ENCODE measurements at places on chromosomes 12 and 14. TPM values are rescaled to one million over a fixed set of nuclear protein-coding genes. Genes with fewer than 3 reads are reported as not detected.

- no peak overlapping the region for H3K27ac ChIP-seq
- no peak overlapping the region for H3K4me3 ChIP-seq
- H3K4me1 ChIP-seq = no peaks in the 10 kb centered on the region
- no peak for DNase-seq
- peaks cover 5% of the 10 kb centered on the region for H3K36me3 ChIP-seq
Measured at GRCh38 chr12:40078266-40078665, 27.6 kb downstream of the SLC2A13 start.

DNA sequence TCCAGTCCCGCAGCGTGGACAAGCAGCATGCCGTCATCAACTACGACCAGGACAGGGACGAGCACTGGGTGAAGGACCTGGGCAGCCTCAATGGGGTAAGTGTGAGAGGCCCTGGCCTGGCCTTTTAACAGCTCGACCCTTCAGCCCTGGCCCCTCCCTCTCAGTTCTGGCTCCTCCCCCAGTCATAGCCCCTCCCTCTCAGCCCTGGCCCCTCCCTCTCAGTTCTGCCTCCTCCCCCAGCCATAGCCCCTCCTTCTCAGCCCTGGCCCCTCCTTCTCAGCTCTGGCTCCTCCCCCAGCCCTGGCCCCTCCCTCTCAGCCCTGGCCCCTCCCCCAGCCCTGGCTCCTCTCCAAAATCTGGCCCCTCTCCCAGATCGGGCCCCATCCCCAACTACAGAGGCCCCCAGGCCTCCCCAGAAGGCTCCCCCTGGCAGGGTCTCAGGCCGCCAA is 11.2 kb downstream of the CEP170B start:
- no peak overlapping the region for H3K27ac ChIP-seq
- H3K36me3 ChIP-seq = peaks cover 9% of the 10 kb centered on the region
- no peak overlapping the region for H3K4me3 ChIP-seq
- peaks cover 7% of the 10 kb centered on the region for H3K4me1 ChIP-seq
- no peaks in the 10 kb centered on the region for H3K27me3 ChIP-seq
- no peak for DNase-seq

GRCh38 chr14:94780536-94781399 is 10.9 kb upstream of the GSC start:
- no peaks in the 10 kb centered on the region for H3K36me3 ChIP-seq
- DNase-seq = no peak
- H3K4me1 ChIP-seq = peaks cover under 1% of the 10 kb centered on the region
- H3K27me3 ChIP-seq = peaks cover 39% of the 10 kb centered on the region
- no peak overlapping the region for H3K27ac ChIP-seq

- H3K4me3 ChIP-seq = no peak overlapping the region
- no peaks in the 10 kb centered on the region for H3K27me3 ChIP-seq
- H3K4me1 ChIP-seq = no peaks in the 10 kb centered on the region
- H3K36me3 ChIP-seq = no peaks in the 10 kb centered on the region
- no peak overlapping the region for H3K27ac ChIP-seq
Measured at GRCh38 chr12:51401900-51402299, 10.7 kb upstream of the GALNT6 start.

Gene AQP2
- total RNA-seq = not detected

- H3K27ac ChIP-seq = no peak overlapping the region
- H3K4me3 ChIP-seq = no peak overlapping the region
- H3K27me3 ChIP-seq = no peaks in the 10 kb centered on the region
- H3K36me3 ChIP-seq = no peaks in the 10 kb centered on the region
- H3K4me1 ChIP-seq = peaks cover 22% of the 10 kb centered on the region
Measured at GRCh38 chr12:80598004-80598606, 109.3 kb upstream of the MYF6 start.

DNA sequence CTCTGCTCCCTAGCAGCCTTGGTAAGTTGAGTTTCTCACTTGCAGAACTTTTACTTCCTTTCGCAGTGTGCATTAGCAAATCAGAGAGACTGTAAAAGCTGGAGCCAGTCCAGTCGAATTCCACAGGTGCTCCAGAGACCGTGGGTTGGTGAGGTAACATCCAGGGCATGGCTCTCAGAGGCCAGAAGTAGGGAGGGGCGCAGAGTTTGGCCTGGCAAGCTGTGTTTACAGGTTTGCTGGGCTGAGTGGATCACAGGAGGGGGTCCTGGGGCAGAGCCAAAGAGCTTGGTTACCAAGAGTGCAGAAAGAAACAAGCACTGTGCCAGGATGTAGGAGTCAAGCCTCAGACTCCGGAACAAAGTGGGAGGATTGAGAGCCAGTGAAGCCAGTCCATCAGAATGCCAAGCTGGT is 10.2 kb upstream of the BHLHE41 start:
- peaks cover 1% of the 10 kb centered on the region for H3K36me3 ChIP-seq
- no peak overlapping the region for H3K27ac ChIP-seq
- peaks cover 9% of the 10 kb centered on the region for H3K27me3 ChIP-seq
- H3K4me3 ChIP-seq = no peak overlapping the region
- no peak for DNase-seq

GRCh38 chr14:66008631-66009030 is 477.5 kb upstream of the CCDC196 start:
- H3K27me3 ChIP-seq = no peaks in the 10 kb centered on the region
- H3K4me3 ChIP-seq = no peak overlapping the region
- no peak for DNase-seq
- H3K4me1 ChIP-seq = peaks cover 5% of the 10 kb centered on the region

- H3K4me1 ChIP-seq = no peaks in the 10 kb centered on the region
- no peaks in the 10 kb centered on the region for H3K27me3 ChIP-seq
- no peak for DNase-seq
- H3K4me3 ChIP-seq = no peak overlapping the region
- no peaks in the 10 kb centered on the region for H3K36me3 ChIP-seq
Measured at GRCh38 chr14:106556665-106557289, 1030.4 kb downstream of the TMEM121 start.

Gene ABCC9
- total RNA-seq = 1.8 TPM

DNA sequence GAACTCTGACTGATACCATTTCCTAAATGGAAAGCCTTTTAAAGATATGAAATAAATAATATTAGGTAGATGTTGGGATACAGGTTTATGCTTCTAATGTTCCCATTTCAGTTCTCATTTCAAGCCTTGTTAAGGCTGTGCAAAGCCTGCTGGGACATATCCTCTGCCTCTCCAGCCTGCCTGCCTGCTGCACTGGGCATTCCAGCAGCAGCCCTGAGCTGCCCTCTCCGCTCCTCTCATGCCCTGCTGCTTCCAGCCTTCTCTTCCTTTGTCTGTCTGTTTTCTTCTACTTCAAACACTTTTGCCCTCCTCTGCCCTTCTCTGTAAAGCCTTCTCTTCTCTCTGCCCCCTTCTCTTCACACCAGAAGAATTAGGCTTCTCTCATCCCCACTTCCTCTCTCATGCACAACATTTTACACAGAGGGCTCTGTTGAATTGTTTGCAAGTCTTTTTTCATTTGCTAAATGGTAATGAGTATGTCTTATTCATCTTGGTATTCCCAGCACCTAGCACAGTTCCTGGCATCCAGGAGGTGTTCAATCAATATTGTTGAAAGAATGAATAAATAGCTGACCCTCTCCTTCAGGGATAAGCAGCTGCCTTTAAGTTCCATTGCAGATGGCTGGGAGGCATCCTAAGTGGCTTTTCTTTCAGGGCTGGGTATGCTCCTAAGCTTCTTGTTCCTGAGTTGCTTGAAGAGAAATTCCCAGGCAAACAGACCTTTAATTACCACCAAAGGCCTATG is 292.3 kb downstream of the TMEM117 start:
- H3K4me3 ChIP-seq = no peak overlapping the region
- H3K27me3 ChIP-seq = no peaks in the 10 kb centered on the region
- H3K4me1 ChIP-seq = no peaks in the 10 kb centered on the region
- DNase-seq = no peak
- H3K36me3 ChIP-seq = no peaks in the 10 kb centered on the region

GRCh38 chr12:122141911-122142725 is 31.9 kb downstream of the IL31 start:
- no peaks in the 10 kb centered on the region for H3K4me1 ChIP-seq
- no peak for DNase-seq
- no peaks in the 10 kb centered on the region for H3K27me3 ChIP-seq
- H3K4me3 ChIP-seq = no peak overlapping the region
- no peak overlapping the region for H3K27ac ChIP-seq

Gene GLT1D1
- 0.22 TPM for total RNA-seq

GRCh38 chr12:132530447-132530846 is 40.5 kb downstream of the FBRSL1 start:
- no peaks in the 10 kb centered on the region for H3K27me3 ChIP-seq
- H3K4me1 ChIP-seq = no peaks in the 10 kb centered on the region
- H3K27ac ChIP-seq = no peak overlapping the region

- peaks cover 34% of the 10 kb centered on the region for H3K4me1 ChIP-seq
- H3K27ac ChIP-seq = no peak overlapping the region
- no peaks in the 10 kb centered on the region for H3K27me3 ChIP-seq
- H3K36me3 ChIP-seq = peaks cover 11% of the 10 kb centered on the region
- H3K4me3 ChIP-seq = no peak overlapping the region
Measured at GRCh38 chr14:34623506-34623905, 6.4 kb downstream of the SNX6 start.

GRCh38 chr12:19186722-19187661 is 57.5 kb downstream of the PLEKHA5 start:
- H3K36me3 ChIP-seq = no peaks in the 10 kb centered on the region
- no peaks in the 10 kb centered on the region for H3K27me3 ChIP-seq
- H3K4me3 ChIP-seq = no peak overlapping the region

GRCh38 chr14:21557084-21557901 is 22.6 kb downstream of the OR10G3 start:
- H3K27ac ChIP-seq = peak overlapping the region; percentile 96
- H3K4me1 ChIP-seq = peaks cover 12% of the 10 kb centered on the region
- no peak for DNase-seq
- no peaks in the 10 kb centered on the region for H3K36me3 ChIP-seq

DNA sequence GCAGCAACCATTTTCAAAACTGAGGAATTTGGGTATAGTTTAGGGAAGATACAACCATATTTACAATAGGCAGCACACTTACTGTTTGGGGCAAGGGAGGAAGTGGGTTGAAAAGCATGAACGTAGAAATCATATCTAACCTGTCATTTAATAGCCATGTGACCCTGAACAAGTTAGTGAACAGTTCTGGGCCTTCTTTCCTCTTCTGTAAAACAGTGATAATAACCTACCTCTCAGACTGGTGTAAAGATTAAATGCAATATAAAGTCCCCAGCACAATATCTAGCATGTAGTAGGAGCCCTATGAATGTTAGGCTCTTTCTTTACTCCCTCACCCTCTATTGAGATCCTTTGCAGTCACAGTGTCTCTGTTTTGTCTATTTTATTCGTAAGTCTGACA is 33.5 kb downstream of the A2ML1 start:
- no peak overlapping the region for H3K27ac ChIP-seq
- no peak for DNase-seq
- H3K4me3 ChIP-seq = no peak overlapping the region
- no peaks in the 10 kb centered on the region for H3K36me3 ChIP-seq

DNA sequence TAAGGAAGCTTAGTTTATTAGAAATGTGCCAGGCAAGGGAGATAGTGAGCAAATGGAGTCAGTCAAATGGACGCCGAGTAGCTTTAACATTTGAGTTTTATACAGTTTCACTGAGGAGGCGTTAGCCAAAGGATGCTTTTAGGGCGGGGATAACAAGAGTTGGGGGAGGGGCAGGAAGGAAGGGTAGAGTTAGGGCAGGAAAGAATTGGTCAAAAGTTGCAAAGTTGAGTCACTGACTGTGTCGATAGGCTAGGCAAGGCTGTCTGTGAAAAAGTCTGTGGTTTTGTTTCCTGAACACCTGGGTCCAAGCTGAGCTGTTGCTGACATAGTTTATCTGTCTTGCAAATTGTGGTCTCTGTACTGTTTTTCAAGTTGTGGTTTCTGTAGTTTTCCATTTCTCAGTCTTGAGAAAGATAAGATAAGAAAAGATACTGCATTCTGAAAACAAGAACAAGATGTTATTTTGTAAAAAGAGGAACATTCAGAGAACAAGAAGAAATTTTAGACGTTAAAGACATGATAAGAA is 62.6 kb upstream of the RESF1 start:
- no peak overlapping the region for H3K27ac ChIP-seq
- H3K36me3 ChIP-seq = no peaks in the 10 kb centered on the region
- no peak for DNase-seq

- peaks cover 60% of the 10 kb centered on the region for H3K4me1 ChIP-seq
- no peaks in the 10 kb centered on the region for H3K27me3 ChIP-seq
- no peaks in the 10 kb centered on the region for H3K36me3 ChIP-seq
- H3K4me3 ChIP-seq = peak within 1 kb of the TSS; percentile 89
Measured at GRCh38 chr12:56521590-56522371, at the start of gene RBMS2. RBMS2 (plus strand) TSS chr12:56521820; CDS start chr12:56522024, 204 bp downstream.

Gene TRIM9
- 13.4 TPM for total RNA-seq

- H3K4me3 ChIP-seq = no peak overlapping the region
- no peaks in the 10 kb centered on the region for H3K27me3 ChIP-seq
- H3K36me3 ChIP-seq = peaks cover 10% of the 10 kb centered on the region
- H3K4me1 ChIP-seq = peaks cover 77% of the 10 kb centered on the region
Measured at GRCh38 chr12:3101309-3102024, 24.3 kb downstream of the TSPAN9 start.

Gene USP44
- total RNA-seq = 0.18 TPM

Data from chondrocyte (in vitro differentiated cells).